Hematopoietic multipotent progenitor cell treated with erythropoietin and hydrocortisone succinate and interleukin-3 and kit ligand, for 4 days (in vitro differentiated cells): ENCODE measurements at places on chromosomes 3 and 15.

GRCh38 chr3:147161833-147162232 lies 244.5 kb downstream of the ZIC4 start:
- no peak for DNase-seq

DNA sequence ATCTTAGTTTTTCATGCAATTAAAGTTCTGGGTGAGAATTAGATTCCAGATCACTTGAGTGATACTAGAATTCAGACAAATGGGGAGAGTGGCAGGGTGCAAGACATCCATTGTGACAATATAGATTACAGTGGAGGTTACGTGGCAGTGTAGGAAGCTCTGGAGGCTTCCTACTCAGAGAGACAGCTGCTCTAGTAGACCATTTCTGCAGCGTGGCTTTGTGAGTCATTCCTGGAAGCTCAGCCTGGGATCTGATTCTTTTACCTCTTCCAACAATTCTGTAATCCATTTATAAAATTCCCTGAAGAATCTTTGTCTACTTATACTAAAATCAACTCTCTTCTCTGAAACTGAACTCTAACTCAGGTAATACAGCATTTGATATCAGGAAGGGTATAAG lies 90.4 kb upstream of the ASB14 start:
- DNase-seq = no peak

DNA sequence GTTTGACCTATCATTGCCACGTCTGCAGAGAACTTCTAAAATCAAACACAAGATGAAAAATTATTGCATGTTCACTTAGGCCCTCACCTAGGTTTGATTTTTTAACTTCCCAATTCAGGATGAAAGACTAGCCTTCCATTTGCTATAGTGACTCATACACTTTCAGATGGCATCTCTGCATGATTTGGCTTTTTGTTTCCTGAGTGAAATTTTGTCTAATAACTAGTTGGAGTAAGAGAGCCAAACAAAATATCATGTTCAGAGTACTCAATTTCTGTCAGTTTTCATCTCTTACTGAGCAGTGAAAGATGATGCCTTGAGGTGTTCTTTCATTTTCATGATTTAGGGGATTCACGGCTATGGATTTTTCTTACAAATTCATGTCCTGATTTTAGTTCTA lies 122.9 kb downstream of the NSUN3 start:
- DNase-seq = no peak

DNA sequence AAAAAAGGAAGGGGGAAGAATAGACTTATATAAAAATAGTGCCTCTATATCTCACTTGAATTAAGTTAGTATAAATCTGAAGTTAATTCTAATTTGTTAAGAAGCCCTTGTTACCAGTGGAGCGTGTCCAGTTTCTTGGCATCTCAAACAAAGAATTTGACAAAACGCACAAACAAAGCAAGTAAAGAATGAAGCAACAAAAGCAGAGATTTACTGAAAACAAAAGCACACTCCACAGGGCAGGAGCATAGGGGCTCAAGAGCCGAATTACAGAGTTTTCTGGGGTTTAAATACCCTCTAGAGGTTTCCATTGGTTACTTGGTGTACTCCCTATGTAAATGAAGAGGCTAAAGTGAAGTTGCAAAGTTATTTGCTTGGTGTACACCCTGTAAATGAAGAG lies 34.0 kb upstream of the GK5 start:
- DNase-seq = no peak

DNA sequence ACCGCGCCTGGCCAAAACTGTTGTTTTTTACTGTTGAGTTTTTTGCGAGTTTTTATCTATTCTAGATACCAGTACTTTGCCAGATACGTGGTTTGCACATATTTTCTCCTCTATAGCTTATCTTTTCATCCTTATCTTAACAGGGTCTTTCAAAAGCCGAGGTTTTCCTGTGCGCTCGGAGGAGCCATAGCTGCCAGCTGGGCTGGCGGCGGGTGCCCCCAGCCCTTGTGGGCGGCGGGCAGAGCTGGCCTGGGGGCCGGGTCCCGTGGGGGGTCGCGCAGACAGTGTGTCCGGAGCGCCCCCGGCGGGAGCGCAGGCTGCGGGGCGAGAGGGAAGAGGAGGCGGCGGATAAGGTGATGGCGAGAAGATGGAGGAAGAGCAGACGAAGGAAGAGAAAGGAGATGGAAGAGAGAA lies 11.1 kb upstream of the EIF4A2 start:
- peak; percentile 57 for DNase-seq
